ENCODE measurements at places on chromosomes 7 and 10. TPM values are rescaled to one million over a fixed set of nuclear protein-coding genes. Genes with fewer than 3 reads are reported as not detected.

GRCh38 chr10:124677749-124678556 lies 66.2 kb downstream of the FAM53B start:
- no peak for DNase-seq

DNA sequence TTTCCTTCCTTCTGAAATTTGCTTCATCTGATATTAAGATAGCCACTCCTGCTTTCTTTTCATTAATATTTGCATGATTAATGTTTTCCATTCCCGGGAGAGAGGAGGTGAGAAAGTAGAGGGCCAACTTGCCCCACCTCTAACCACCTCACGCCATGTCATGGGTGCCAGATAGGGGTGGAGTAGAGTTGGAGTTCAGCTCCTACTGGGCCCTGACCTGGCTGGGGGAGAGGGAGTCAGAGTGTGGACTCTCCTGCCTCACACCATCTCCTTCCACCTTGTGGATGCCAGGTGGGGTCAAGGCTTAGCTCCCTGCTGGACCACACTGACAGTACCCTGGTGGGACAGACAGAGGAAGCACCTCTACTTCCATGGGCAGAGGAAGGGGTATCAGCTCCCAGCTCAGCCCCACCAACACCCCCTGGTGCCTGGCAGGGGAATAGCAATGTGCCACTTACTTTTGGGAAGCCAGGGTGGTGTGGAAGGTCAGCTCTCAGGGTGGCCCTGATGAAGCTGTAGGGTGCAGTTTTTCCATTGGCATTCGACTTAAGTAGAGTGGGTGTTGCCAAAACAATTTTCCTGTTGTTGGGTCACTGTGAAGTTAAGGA lies 28.0 kb downstream of the CHST12 start:
- peak; percentile 50 for DNase-seq

- no peak for DNase-seq
Measured at GRCh38 chr7:128781126-128781525, 5.5 kb upstream of the OPN1SW start.

Gene NUPR2
- not detected for total RNA-seq
